ENCODE measurements at places on chromosomes 12 and 14.

GRCh38 chr14:95296966-95297365, 22.7 kb downstream of the CLMN start:
- no peak for DNase-seq

DNA sequence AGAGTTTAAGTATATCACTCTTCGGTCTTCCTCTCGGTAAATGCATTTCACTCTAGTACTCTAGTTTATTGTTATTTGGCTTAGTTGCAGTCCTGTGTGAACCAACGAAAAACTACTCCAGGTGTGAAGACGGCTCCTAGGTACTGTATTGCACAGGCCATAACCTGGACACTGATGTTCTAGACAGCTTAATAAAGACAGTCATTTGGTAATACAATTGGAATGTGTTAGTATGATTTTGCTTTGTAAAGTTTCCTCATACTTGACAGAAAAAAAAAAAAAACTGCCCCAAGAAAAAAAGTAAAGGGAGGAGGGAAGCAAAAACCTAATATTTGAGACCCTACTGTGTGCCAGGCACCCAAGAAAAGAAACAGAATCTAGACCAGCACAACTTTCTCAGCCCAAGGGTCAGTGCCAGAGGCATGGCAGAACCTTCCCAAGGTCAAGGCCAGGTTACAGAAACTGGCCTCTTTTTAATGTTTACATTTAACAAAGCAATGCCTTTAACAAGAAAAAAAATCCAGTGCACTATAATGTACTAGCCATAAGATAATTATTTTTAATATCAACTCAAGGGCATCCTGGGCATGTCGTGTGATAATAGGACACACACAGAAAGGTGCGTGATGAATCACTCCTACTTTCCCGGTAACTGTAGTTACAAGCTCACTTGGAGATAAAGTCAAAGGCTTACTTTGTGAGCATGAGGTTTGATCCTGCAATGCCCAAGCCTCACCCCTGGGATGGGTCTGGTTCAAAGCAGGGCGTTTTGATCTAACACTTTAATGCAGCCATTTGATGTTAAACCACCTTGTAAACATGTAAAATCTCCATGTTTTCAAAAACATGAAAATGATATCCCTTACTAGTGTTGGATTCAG, 110.6 kb downstream of the BMP4 start:
- no peak for DNase-seq

DNA sequence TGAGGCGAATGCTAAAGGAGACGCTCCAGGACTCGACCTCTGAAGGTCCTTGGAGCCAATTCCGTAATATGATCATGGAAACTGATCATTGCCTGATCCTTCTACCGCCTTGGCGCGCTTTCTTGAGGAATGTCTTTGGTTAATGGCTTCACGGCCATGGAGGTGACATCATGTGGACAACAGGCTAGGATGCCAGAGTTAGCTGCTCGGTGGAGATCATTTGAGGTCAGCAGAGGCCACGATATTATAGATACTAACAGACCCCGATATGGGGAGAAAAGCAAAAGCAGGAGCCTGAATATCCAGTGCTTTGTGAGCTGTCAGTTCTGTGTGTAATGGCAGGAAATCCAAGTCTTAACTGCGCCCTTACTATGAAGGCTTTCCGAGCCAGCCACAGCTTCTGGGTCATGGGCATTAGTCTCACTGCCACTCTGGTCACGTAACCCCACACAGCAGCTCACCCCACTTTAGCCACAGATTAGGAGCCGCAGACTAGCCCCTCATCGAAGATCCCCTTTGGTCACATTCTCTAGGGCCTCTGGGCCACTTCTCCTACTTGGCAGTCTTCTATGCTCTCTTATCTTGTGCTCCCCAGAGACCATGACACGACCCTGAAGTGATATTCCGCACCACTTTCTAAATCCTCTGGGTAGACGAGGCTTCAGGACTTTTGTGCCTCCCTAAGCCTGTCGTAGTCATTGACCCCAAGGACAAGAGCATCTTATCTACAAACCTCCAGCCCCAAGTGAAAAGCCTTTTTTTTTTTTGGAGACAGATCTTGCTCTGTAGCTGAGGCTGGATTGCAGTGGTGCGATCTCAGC, 724 bp upstream of the CS start:
- DNase-seq = no peak

DNA sequence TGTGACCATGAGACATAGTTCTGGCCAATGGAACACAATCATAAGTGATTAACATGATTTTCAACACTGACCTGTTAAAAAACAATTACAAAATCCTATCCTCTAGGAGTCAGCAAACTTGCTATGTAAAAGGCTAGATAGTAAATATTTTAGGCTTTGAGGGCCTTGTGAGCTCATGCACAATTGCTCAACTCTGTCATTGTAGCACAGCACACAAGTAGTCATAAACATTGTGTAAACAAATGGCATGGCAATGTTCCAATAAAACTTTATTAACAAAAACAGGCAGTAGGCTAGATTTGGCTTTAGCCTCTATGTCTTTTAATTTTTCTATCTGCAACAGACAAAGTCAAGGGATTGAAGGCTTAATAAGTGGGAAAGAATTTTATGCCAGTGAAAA, 350.7 kb downstream of the C12orf50 start:
- no peak for DNase-seq

GRCh38 chr12:57255916-57256315, 4.9 kb upstream of the STAC3 start:
- no peak for DNase-seq

GRCh38 chr12:124795081-124795948, 68.3 kb downstream of the SCARB1 start:
- no peak for DNase-seq
